ENCODE measurements at places on chromosomes 1 and 21.

DNA sequence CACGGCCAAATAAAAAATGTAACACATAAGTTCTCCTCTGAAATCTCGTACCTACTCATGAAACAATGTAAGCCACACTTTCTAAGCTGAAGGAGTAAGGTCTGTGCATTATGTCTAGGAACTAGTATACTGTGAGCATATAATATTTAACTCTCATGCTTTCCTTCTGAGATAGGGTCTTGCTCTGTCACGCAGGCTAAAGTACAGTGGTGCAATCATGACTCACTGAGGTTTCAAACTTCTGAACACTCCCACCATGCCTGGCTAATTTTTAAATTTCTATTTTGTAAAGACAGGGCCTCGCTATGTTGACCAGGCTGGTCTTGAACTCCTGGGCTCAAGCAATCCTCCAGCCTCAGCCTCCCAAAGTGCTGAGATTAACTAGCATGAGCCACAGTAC, 71.3 kb downstream of the AHCTF1 start:
- DNase-seq, result no peak

GRCh38 chr1:102699524-102699923, 408.8 kb downstream of the COL11A1 start:
- DNase-seq, result no peak

DNA sequence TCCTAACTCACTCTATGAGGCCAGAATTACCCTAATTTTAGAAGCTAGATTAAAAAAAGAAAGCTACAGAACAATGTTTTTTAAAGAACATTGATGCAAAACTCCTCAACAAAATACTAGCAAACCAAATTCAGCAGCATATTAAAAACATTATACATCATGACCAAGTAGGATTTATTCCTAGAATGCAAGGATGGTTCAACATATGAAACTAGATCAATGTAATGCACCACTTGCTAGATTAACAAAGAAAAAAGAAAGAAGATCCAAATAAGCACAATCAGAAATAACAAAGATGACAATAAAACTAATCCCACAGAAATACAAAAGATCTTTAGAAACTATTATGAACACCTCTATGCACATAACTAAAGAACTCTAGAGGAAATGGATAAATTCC, 13.3 kb upstream of the PPT1 start:
- no peak for DNase-seq

DNA sequence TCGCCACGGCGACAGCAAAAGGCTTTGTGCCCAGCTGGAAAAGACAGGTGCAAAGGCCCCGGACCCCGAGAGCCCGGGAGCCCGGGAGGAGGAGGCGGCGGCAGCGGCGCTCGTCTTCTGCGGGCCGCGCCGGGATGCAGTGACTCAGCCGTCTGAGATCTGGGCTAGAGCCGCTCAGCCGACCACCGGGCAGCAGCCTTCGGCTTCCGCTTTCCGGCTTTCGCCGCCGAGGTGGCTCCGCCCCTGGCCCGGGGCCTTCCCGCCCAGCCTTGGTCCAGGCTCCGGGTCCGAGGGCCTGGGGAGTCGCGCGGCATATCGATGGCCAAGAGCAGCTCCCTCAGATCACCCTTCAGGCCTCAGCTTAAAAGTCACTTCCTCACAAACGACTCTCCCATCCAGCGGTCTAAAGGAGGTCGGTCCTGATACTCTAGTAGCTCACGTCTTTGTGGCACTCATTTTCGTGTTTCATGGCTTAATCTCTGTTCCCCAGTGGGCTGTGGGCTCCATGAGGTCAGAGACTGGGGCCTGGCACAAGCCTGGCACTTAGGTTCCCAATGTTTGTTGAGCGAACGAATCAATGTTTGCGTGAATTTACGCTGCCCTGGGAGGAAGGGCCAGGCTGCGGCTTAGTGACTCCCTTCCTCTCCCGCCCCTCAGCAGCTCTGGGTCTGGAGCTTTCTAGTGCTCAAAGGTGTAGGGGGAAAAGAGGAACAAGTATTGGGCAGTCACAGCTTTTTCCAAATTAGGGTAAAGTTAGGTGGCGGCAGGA, at the start of gene PHTF1:
TSS of gene PHTF1 (minus strand) at position 154 of the 769 bp plus-strand sequence. CDS start 783 bp downstream, outside the sequence.
- peak; percentile 93 for DNase-seq

- peak; percentile 17 for DNase-seq
Observed at GRCh38 chr1:110645821-110646735, 28.7 kb downstream of the KCNA3 start.

GRCh38 chr1:12491656-12492055, 126.4 kb downstream of the DHRS3 start:
- no peak for DNase-seq

GRCh38 chr1:20936621-20937020, 149.5 kb upstream of the HP1BP3 start:
- no peak for DNase-seq

- no peak for DNase-seq
Observed at GRCh38 chr1:66332548-66332901, 201.4 kb upstream of the SGIP1 start.

DNA sequence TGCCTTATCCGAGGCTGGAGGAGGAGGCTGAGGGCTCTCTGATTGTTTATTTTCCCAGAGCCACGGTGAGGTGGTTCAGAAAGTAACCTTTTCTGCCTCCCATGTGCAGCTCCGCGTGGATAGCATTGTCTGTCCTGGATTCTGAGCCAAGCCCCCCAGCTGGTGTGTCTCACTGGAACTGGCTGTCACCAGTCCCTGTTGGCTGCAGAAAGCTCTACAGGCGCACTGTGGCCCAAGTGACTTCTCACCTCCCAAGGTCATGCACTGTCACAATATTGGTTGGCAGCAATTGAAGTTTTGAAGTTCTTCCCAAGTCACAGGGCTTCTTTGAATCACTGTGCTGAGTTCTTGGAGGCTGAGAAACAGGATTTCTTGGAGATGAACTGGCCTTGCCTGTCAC, 8.2 kb downstream of the BMP8A start:
- no peak for DNase-seq

GRCh38 chr1:151807131-151807530, 1.9 kb upstream of the LINGO4 start:
- no peak for DNase-seq

DNA sequence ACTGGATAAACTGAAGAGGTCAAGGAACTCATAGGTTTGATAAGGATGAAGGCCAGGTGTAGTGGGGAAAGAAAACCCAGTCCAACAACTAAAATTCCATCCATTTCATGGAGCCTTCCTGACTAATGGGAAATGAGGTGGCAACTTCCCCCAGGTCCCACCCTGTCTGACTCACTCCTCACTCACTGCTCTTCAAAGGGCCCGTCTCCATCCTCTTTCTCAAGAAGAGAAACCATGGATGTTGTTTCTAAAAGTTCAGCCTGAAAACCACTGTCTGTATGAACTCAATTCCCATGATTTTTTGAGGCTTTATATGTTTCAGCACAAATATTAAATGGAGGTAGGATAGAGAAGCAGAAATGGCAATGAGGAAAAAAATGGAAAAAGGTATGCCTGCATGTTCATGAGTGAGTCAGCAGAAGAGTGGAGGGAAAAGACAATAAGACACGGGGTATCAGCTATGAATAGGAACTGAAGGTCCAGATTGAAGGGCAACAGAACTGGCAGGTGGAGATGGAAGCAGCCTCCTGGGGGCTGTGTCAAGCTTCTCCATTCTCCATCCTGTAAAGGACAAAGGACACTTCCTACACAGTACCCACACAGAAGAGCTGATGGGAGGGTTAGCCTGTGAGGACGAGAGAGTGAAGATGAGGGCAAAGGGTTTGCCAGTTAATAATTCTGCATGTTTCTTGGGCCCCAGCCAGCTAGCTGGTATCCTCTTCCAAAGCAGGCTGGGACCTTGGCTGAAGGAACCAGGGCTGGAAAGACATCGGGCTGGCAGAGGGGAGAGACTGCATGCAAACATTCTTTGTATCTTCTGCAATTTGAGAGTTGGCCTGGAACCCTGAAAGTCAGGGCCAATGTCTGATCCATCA, 5.5 kb upstream of the ELOVL1 start:
- DNase-seq, result peak; percentile 61

GRCh38 chr1:228937851-228938536, 202.7 kb downstream of the RHOU start:
- DNase-seq, result no peak

DNA sequence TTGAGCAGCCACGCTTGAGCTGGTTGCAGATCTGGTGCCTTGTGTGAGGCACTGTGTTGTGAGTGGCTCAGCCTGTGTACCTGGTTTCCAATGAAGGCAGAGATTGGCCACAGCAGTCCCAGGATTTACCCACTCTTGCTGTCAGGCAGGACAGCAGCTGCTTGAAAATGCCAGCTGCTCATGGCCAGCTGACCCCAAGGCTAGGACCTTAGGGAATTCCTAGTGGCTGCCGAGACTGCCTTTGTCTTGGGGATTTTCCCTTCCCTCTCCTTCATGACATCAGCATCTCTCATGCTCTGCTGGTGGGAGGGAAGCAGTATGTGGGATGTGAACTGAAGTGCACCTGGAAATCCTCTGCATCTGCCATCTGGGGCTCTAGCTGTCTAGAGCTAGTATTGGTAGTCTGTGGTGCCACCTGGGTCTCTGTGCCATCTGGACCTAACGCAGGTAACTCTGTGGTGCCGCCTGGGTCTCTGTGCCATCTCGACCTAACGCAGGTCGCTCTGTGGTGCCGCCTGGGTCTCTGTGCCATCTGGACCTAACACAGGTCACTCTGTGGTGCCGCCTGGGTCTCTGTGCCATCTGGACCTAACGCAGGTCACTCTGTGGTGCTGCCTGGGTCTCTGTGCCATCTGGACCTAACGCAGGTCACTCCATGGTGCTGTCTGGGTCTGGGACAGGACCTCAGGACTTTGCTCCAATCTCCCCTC, 3.8 kb upstream of the LRRC47 start:
- DNase-seq, result peak; percentile 66

DNA sequence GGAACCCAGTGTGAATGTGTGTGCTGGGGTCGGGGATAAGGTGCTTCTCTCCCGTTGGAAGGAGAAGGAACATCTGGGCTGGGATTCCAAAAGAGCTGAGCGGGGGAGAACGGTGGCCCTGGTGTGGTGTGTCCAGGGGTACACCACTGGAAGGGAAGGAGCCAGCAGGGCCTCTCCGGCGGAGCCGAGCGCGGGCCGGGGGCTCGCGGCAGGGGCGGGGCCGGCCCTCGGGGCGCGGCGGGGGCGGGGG, 231 bp upstream of the RPS6KA1 start:
- DNase-seq, result peak; percentile 74

Data from DMS53 (cell line).